ENCODE measurements at places on chromosomes 7 and 10.

GRCh38 chr10:126955934-126956711 lies 50.9 kb downstream of the DOCK1 start:
- DNase-seq: no peak

DNA sequence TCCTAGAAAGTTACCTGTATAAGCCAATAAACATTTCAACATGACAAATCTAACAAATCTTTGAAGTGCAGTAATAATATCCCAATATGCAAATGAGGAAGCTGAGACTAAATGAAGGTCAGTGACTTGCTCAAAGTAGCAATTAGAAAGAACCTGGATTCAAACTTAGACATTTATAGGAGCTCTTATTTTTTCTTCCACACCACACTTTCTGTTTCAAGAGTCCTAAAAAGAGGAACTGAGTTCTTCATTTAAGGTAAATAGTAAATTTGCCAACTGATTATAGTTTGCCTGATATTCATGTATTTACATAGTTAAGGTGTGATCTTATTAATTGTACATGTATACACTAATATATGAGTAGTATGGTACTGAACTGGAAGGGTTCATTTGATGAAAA lies 44.0 kb downstream of the KLHDC10 start:
- DNase-seq: no peak

GRCh38 chr7:28301148-28301641 lies 111.1 kb upstream of the CREB5 start:
- no peak for DNase-seq

GRCh38 chr10:97514344-97514743 lies 15.6 kb downstream of the UBTD1 start:
- no peak for DNase-seq

DNA sequence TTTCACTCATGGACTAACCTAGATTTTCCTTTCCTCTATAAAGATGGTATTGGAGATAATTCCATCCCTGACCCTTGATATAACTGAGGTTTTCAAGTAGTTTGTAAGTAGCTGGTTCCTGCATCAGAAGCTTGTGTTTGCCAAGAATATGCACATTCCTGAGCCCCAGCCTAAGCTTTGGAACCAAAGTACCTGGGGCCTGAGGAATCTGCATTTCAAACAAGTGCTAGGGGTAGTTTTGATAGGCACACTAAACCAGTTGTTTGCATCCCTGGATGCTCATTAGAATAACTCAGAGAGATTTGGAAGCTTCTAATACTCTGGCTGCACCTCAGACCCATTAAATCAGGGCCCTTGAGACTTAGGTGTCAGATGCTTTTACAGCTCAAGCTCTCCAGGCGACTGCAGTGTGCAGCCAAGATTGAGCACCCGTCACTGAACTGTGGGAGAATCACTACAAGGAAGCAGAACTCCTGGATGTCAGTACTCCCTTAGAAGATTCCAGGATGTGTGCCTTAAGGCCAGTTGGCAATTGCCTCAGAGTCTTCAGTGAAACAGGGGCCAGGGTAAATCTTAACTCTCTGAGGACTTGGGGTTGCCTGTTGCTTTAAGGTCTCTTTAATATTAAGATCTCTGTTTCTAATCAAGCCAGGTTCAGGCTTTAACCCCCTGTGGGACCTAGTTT lies 565.0 kb downstream of the REEP3 start:
- DNase-seq: no peak

- no peak for DNase-seq
Measured at GRCh38 chr7:132123773-132124172, 452.5 kb downstream of the PLXNA4 start.

GRCh38 chr7:72710983-72711382 lies 117.0 kb downstream of the TYW1B start:
- DNase-seq: no peak

DNA sequence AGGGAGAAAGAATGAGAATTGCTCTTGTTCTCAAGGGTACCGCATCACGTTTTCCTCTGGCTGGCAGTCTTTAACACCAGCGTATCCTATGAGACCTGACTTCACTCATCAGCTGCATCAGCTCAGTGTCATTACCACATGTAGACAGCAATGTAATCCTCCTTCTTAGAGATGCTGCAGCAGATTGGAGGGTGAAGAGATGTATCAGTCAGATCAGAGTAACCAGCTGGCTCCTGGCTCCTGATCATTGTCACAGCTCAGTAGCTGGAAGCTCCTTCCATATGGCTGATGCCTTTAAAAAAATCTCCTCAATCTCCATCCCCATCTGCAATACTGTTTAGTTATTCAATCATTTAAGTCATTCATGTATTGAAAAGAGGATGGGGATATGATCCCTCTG lies 39.7 kb upstream of the EPHB6 start:
- DNase-seq: no peak

GRCh38 chr7:1986366-1987083 lies 246.2 kb downstream of the MAD1L1 start:
- no peak for DNase-seq

DNA sequence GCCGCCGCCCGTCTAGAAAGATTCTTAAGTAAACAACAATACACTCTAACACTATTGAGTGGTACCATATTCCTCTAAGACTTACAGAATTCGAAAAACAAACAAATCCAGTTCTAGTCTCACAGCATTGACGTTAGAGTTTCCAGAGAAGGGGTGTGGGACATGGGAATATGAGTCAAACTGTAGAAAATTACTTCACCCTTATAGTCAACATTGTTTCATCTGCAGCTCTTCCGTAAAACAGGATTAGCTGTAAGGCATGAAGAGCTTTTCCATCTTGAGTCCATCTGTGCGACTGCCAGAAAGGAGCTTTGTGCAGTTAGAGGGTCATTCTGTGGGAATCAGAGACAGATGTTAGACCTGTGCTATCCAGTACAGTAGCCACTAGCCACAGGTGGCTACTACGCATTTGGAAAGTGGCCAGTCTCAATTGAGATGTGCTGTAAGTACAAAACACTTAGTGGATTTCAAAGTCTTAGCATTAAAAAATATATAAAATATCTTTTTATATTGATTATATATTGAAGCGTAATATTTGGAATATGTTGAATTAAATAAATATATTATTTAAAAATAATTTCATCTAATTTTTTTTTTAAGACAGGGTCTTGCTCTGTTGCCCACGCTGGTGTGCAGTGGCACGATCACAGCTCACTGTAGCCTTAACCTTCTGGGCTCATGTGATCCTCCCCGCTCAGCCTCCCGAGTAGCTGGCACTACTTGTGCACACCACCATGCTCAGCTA lies 79.8 kb upstream of the MPP7 start:
- DNase-seq: peak; percentile 8

DNA sequence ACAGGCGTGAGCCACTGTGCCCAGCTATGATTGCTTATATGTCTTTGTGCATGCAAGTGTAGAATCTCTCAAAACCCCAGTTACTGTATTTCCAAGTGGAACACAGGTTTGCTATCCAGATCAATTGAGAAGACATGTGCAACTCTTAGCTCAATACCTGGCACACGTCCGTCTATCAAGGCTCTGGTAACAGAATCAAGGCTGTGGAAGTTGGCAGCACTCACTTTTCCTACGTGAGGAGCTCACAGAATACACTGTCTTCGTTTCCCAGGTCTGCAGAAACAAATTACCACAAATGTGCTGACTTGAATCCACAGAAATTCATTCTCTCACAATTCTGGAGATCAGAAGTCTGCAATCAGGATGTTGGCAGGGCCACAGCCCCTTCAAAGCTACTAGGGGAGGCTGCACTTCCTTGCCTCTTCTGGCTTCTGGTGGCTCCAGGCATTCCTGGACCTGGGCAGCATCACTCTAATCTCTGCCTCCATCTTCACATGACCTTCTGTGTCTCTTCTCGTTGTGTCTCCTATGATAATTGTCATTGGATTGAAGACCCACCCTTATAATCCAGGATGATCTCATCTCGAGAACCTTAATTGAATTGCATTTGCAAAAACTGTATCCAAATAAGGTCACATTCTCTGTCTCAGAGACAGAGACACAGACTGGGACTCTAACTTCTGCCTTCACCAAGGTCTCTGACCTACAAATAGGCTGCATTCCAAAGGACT lies 84.8 kb upstream of the C7orf33 start:
- DNase-seq: no peak

DNA sequence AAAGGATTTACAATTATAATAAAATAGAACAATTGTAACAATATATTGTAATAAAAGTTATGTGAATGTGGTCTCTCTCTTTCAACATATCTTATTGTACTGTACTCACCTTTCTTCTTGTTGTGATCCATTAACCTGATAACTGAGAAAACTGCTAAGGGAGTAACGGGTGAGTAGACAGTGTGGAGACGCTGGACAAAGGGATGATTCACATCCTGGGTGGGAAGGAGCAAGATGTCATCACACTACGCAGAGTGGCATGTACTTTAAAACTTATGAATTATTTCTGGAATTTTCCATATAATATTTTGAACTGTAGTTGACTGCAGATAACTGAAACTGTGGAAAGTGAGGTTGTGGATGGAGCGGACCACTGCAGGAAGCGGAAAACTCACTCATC lies 91.2 kb upstream of the PLPP4 start:
- no peak for DNase-seq

- no peak for DNase-seq
Measured at GRCh38 chr10:120517196-120517595, 60.2 kb downstream of the PLPP4 start.

GRCh38 chr10:18868919-18869318 lies 179.7 kb upstream of the MALRD1 start:
- no peak for DNase-seq

GRCh38 chr7:149855361-149856305 lies 17.5 kb downstream of the ZNF862 start:
- no peak for DNase-seq

DNA sequence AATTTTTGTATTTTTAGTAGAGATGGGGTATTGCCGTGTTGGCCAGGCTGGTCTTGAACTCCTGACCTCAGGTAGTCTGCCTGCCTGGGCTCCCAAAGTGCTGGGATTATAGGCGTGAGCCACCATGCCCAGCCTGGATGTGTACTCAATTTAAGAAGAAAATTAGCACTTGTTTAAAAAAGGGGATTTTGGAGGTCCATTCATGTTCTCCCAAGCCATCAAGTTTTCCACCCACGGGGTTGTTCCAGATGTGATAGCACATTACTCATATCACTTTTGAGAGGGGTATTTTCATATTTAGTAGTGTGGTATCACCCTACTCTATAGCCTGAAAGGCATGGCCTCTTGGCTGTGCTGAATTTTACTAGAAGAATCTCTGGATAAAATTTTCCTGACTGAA lies 10.5 kb upstream of the SLC26A3 start:
- no peak for DNase-seq

GRCh38 chr7:85172530-85172941 lies 14.3 kb downstream of the SEMA3D start:
- no peak for DNase-seq

DNA sequence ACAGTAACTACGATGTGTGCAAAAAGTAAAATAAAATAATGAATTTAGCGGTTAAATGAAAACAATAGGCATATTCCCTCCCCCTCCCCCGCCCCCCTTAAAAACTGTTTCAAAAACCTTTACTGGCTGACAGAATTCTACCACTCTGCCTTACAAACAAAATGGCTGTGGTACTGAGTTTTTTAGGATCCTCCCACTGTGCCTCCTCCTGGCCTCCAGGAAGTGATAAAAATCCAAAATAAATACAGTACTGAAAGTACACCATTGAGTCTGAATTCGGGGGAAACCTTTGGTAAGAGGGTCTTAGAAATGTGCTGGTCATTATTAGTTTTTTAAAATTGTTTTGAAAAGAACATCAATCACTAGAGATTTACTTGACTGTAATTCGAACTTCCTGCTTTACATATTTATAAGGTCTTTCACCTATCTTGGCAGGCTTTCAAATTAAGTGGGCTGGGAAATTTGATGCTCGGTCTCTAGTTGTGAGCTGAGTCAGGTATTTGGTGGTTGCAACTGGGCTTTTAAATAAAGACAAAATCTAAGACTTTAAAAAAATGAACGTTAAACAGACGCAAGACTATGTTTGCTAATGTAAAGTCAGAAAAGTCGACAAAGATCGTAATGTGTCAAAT lies 32.5 kb upstream of the EPC1 start:
- DNase-seq: peak; percentile 20

Measured in AG09319 (cell line).